ENCODE measurements at places on chromosomes 12 and 14. TPM values are rescaled to one million over a fixed set of nuclear protein-coding genes. Genes with fewer than 3 reads are reported as not detected.

- no peak for DNase-seq
Observed at GRCh38 chr14:106733771-106734170, 1207.4 kb downstream of the TMEM121 start.

DNA sequence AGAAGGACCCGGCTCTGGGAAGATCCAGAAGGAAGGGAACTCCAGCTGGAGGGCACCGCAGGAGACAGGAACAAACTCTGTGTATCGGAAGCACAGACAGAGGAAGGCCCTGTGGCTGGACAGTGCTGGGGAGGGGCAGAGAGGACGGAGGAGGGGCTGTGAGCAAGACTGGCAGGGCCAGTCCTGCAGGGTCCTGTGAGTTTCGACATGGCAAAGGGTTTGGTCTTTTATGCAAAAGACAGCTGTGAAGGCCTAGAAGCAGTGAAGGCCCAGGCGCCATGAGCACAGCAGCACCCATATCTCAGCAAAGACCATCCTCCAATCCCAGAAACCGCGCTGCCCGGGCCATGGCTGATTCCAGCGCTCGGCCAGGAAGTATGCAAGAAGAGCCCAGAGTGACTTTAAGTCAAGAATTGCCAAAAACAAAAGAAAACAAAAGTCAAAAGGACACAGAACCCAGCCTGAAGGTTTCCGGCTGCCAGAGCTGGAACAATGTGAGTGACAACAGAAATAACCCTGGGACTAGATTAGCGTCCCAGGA, 126.5 kb downstream of the NCOR2 start:
- no peak for DNase-seq

DNA sequence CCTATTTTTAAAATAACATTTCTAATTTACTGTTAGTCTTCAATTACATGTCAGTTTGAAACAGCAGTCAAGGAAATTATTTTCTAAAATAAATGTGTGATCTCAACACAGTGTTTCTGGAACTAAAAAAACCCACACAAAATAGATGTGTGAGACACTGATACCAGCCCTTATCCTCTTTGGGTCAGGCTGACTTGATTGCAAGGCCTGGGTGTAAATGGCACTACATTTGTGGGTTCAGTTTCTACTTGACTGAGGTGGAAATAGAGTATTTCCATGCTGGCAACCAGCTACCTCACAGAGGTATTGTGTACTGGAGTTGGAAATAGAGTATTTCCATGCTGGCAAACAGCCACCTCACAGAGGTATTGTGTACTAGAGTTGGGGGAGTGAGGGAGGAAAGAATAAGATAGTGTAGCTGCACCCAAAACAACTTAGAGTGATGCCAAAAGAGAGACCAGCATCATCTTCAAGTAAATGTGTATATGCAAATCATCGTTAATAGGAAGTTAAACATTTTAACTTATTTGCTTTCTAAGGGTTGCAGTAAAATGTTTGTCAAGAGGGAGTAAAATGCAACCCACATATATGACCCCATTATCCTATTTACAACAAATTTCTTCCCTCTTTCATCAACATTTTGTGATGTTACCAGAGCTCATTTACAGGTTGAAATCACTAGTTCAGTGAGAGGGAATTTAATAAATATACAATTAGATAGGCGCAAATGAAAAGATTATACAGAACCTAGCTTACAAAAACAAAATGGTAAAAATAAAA, 10.7 kb upstream of the LYZ start:
- no peak for DNase-seq

- no peak for DNase-seq
Observed at GRCh38 chr14:21091821-21092272, 6.6 kb downstream of the ZNF219 start.

GRCh38 chr12:10154145-10154496, 17.8 kb downstream of the OLR1 start:
- no peak for DNase-seq

DNA sequence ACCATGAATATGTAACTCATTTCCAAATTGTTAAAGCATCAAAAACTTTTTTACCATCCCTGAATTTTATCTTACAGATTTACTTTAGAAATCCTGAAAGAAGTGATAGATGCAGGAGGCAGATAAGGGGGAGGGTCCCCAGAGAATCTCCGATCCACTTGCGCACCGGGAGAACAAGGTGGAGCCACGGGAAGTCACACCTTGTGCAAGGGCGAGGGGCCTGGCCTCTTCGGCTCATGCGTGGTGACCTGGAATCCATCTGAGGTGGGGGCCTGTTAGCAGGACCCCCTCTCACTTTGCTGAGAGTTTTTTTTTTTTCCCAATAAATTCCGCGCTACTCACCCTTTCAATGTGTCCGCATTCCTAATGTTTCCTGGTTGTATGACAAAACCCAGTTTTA, 80.2 kb upstream of the CDKN3 start:
- no peak for DNase-seq

The GLI1 gene
- 1.2 TPM for polyA plus RNA-seq

The SLC38A4 gene
- not detected for polyA plus RNA-seq

The NFE2 gene
- 0.51 TPM for polyA plus RNA-seq

The MYF6 gene
- not detected for polyA plus RNA-seq

The HOXC4 gene
- 0.42 TPM for polyA plus RNA-seq

The COQ10A gene
- polyA plus RNA-seq, result 9.5 TPM

The CPNE6 gene
- polyA plus RNA-seq, result 1.1 TPM

The GNB3 gene
- polyA plus RNA-seq, result not detected
